Cardiac muscle cell (in vitro differentiated cells and primary cell): ENCODE measurements at places on chromosomes 7 and 10. TPM values are rescaled to one million over a fixed set of nuclear protein-coding genes. Genes with fewer than 3 reads are reported as not detected.

- no peak overlapping the region for H3K4me3 ChIP-seq
- H3K27ac ChIP-seq, result no peak overlapping the region
- H3K27me3 ChIP-seq, result peaks cover 8% of the 10 kb centered on the region
Observed at GRCh38 chr10:79562135-79562756, 2.0 kb upstream of the SFTPA2 start.

DNA sequence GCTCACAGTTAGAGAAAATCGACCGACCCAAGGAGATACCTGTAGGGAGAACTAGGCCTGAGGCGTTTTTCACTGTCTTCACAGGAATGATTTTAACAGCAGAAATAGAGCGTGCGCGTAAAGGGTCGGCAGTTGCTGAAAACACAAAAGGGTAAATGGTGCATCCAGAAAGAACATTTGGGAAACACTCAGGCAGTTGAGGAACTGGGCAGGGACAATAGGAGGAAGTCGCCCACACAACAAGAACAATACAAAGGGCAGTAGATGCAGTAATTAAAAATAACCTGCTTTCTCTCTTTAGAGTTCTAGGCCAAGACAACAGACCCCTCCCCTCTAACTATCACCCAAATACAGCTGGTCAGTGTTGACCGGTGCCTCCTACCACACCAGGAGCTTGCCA lies 126.6 kb downstream of the SORBS1 start:
- H3K36me3 ChIP-seq, result no peaks in the 10 kb centered on the region
- H3K27me3 ChIP-seq, result no peaks in the 10 kb centered on the region

The SPDYE3 gene
- not detected in 2 replicates for total RNA-seq

DNA sequence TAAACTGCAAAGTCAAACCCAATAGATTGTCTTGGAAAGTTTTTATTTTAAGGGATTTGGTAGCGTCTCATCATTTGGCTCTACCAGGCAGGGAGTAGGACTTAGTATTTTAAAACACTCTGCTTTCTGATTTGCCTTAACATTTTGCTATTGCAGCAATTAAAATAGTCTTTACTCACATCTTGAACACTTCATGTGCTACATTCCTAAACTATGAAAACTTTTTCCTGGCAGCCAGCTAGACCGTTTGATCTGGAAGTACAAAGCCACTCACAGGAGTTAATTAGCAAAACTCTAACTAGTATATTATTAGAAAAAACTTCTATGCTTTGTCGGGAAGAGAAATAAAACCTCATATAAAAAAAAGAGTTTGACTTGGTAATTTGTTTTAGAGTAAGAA lies 111.4 kb downstream of the TFPI2 start:
- no peak overlapping the region for H3K27ac ChIP-seq
- H3K4me1 ChIP-seq, result no peaks in the 10 kb centered on the region
- no peaks in the 10 kb centered on the region for H3K27me3 ChIP-seq

- no peak overlapping the region for H3K4me3 ChIP-seq
- no peaks in the 10 kb centered on the region for H3K27me3 ChIP-seq
- no peak for DNase-seq
- H3K27ac ChIP-seq, result no peak overlapping the region
- H3K36me3 ChIP-seq, result no peaks in the 10 kb centered on the region
Observed at GRCh38 chr10:63717027-63717715, 196.0 kb downstream of the REEP3 start.

The ZNF680 gene
- total RNA-seq, result 10.0 and 12.2 TPM in 2 replicates

GRCh38 chr7:2941216-2941859 lies 97.2 kb upstream of the GNA12 start:
- peaks cover 4% of the 10 kb centered on the region for H3K27me3 ChIP-seq
- no peaks in the 10 kb centered on the region for H3K4me1 ChIP-seq
- DNase-seq, result no peak
- H3K4me3 ChIP-seq, result no peak overlapping the region
- H3K27ac ChIP-seq, result no peak overlapping the region

DNA sequence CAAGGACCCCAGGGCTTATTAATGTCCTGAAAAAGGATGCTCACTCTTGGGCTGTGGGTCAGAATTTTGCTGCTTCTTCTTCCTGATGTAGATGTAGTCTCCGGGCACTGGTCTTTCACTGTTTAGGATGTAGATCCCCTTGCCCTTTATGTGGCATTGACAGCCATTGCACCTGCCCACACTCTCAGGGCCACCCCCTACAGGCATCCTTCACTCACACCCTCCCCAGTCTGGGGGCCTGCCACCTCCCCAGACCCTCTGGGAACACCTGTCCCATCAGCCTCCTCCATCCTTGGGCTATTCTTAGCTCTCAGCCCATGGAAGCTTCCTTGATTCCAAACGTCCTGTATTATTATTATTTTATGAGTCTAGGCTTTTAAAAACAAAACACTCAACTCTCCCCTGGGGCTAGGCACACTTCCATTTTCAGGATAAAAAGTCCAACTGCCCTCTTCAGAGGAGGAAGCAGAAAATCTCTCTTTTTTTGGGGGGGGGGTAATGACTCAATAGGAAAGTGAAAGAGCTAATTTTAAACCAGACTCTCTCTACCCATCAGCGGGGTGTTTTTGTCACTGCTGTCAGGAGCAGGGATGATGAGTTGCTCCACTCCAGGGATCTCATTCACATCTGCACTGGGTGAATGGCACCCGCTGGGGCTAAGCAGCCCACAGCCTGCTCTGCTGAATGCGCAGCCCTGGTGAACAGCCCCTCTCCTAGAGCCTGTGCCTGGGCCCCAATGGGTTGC lies 11.5 kb upstream of the KLRG2 start:
- H3K36me3 ChIP-seq, result no peaks in the 10 kb centered on the region
- no peak for DNase-seq
- H3K27me3 ChIP-seq, result peaks cover 14% of the 10 kb centered on the region
- H3K27ac ChIP-seq, result no peak overlapping the region
- peaks cover 8% of the 10 kb centered on the region for H3K4me1 ChIP-seq
- H3K4me3 ChIP-seq, result no peak overlapping the region
